Urinary bladder (tissue), 4 donors: ENCODE measurements at places on chromosomes 12 and 14. TPM values are rescaled to one million over a fixed set of nuclear protein-coding genes. Genes with fewer than 3 reads are reported as not detected.

GRCh38 chr14:93932642-93933041, 5.5 kb downstream of the FAM181A start:
- no peak for DNase-seq

- no peak for DNase-seq
These were observed 33.8 kb downstream of the GIT2 start for GRCh38 chr12:109962398-109962797.

DNA sequence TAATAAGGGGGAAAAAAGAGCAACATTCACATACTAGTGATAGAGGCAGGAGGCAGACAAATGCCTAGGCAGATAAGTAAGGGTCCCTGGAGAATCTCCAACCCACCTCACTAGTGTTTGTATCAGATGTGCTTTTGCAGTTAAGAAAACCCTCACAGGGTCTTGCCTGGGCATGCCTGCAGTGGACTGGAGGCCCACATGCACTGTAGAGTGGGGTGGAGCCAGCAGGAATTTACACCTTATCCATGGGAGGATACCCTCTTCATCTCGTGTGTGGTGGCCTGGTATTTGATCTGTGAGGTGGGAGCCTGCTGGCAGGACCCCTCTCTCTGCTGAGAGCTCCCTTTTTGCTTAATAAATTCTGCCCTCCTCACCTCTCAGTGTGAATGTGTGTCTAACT, 238.0 kb upstream of the SLC16A7 start:
- DNase-seq, result no peak

Gene AICDA
- 0.26 TPM for total RNA-seq

Gene CACNA2D4
- total RNA-seq, result 1.1 TPM
